ENCODE measurements at places on chromosomes 11 and 22.

- DNase-seq: no peak
- no peak overlapping the region for H3K4me3 ChIP-seq
- no peak overlapping the region for H3K27ac ChIP-seq
- peaks cover 7% of the 10 kb centered on the region for H3K27me3 ChIP-seq
Measured at GRCh38 chr22:35455529-35455928, 55.6 kb downstream of the MCM5 start.

- no peak for DNase-seq
- no peaks in the 10 kb centered on the region for H3K27me3 ChIP-seq
- H3K36me3 ChIP-seq: peaks cover 97% of the 10 kb centered on the region
- no peaks in the 10 kb centered on the region for H3K4me1 ChIP-seq
- H3K4me3 ChIP-seq: no peak overlapping the region
Measured at GRCh38 chr11:17369094-17369493, 17.5 kb downstream of the NCR3LG1 start.

GRCh38 chr11:61532134-61533038 lies 23.8 kb downstream of the LRRC10B start:
- H3K4me3 ChIP-seq: no peak overlapping the region
- no peaks in the 10 kb centered on the region for H3K27me3 ChIP-seq
- no peak overlapping the region for H3K27ac ChIP-seq
- peak; percentile 34 for DNase-seq
- H3K4me1 ChIP-seq: peaks cover 42% of the 10 kb centered on the region

DNA sequence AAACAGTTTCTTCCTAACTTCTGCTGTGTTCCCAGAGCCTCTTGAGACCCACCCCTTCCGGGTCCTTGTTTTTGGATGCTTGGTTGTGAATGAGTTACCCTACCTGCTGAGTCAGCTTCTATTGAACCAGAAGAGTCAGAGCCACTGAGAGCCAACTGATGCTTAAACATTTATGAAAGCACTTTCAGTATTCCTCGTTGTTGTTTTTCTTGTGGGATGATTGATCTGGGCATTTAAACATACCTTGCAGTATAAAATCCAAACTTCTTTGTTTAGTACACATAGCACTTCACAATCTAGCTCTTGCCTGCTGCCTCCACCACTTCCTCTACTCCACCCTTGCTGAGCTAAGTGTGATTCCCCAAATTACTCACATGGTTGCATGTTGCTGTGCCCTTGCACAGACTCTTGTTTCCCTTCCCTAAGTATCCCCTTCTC lies 5.5 kb downstream of the PRSS23 start:
- H3K4me3 ChIP-seq: no peak overlapping the region
- DNase-seq: no peak
- H3K4me1 ChIP-seq: peaks cover 2% of the 10 kb centered on the region
- H3K27me3 ChIP-seq: peaks cover 30% of the 10 kb centered on the region
- no peaks in the 10 kb centered on the region for H3K36me3 ChIP-seq

DNA sequence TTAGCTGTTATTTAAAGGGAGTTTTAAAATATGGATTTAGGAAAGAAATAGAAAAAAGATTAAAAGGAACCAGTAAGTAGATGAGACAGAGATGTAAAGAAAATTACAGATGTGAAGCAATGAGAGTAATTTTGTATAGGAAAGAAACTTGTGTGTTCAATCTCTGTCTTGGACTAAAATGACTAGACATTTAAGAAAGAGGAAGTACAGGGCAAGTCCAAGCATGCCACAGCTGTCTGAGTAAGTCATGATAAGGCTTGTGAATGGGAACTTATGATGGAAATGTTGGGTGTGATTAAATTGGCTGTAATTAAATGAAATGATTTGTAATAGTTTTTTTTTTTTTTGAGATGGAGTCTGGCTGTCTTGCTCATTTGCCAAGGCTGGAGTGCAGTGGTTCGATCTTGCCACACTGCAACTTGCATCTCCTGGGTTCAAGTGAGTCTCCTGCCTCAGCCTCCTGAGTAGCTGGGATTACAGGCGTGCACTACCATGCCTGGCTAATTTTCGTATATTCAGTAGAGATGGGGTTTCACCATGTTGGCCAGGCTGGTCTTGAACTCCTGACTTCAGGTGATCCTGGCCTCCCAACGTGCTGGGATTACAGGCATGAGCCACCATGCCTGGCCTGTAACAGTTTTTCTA lies 5.9 kb upstream of the ACY3 start:
- no peak overlapping the region for H3K27ac ChIP-seq
- no peak for DNase-seq
- H3K4me3 ChIP-seq: no peak overlapping the region
- H3K4me1 ChIP-seq: peaks cover 35% of the 10 kb centered on the region

Data from HepG2 (cell line).